ENCODE measurements at places on chromosomes 4 and X.

- no peak for DNase-seq
Measured at GRCh38 chr4:19832411-19832810, 419.3 kb upstream of the SLIT2 start.

DNA sequence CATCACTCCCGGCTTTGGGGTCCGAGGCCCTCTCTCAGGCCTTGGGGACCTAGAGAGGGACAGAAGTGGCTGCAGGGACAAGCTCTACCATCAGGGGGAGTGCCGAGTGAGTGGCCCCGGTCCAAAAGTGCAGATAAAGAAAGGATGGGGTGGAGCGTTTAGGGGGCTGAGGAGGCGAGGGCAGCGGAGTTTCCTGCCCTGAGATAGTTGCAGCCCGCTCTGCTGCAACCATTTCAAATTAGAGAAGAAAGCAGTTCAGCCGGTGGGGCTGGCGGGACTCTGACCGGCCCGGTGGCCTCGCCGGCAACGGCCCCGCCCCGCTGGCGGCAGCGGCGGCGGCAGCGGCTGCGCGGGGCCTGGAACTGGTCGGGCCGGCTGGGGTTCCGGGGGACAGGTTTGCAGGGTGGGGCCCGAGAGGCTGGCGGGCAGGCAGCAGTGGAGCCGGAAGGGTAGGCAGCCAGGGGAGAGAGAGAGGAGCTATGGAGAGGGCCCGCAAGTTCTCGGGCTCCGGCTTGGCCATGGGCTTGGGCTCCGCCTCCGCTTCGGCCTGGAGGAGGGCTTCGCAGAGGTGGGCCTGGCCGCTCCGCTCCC lies 7.6 kb downstream of the DLG3 start:
- DNase-seq = peak; percentile 19

GRCh38 chr4:170423137-170423536 lies 333.4 kb upstream of the AADAT start:
- DNase-seq = peak; percentile 14

DNA sequence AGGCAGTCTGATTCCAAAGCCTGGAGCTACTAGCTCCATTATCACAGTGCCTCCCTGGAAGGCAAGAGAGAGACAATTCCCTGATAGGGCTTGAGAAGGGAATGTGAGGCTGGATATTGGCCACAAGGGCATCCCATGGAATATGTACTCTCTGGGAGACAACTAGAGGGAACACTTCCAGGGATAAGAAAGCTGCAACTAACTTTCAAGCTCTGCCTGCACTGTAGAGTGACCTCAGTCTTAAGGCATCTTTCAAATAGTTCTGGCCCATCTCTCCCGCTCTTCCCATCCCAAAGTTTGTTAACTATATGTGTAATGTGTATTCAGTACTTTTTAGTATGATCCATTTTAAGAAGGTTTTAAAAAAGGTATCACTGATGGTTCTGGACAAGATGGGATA lies 13.1 kb upstream of the RNF212 start:
- no peak for DNase-seq

- DNase-seq = no peak
Measured at GRCh38 chr4:23117826-23118225, 425.1 kb downstream of the GBA3 start.

- no peak for DNase-seq
Measured at GRCh38 chrX:124239911-124240310, 92.5 kb upstream of the TEX13D start.

DNA sequence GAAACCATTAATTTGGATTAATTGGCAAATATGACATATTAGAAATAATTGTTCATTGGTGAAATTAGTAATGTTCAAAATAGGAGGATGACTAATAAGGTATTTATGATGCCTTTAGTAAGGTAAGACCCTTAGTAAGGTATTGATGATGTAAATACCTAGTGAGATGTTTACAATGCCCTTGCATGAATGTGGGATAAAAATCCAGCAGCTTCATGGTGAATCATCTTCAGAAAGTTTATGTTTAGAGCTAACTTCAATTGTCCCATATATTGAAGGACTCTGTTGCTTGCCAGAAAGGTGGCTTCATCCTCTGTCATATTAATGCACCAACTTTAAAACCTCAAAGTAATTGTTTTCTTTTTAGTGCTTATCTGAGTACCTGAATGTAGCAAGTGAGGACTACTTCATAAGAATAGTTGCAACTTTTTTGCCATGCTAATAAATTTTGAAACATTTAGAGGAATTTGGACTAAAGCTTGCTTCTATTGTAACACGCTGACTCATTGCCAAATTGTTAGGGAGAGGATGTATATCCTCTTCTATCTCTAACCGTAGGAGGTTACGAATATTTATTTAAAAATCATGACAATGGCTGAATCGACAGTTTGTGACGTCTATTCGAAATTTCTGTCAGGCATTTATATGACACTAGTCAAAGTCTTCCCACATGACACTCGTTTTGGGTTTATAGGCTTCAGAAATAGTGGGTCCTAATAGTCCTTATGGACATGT lies 174.1 kb upstream of the HS3ST1 start:
- no peak for DNase-seq

DNA sequence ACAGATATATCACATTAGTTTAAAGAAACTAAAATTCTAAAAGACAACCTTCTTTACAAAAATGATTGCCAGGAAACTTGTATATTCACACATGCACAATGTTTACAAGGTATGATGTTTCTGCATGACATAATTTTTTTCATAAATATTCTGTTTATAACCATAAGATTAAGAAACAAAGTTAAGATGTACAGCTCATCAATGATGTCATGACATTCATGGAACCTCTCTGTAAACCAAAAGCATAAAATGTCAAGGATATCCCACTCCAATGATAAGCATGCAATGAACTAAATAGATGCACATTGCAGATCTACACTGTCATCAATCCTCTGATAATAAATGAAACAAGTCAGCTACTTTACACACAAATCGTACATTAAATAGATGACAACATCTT lies 136.0 kb downstream of the MAB21L2 start:
- no peak for DNase-seq

- DNase-seq = no peak
Measured at GRCh38 chr4:138800421-138800820, 215.2 kb upstream of the NOCT start.

DNA sequence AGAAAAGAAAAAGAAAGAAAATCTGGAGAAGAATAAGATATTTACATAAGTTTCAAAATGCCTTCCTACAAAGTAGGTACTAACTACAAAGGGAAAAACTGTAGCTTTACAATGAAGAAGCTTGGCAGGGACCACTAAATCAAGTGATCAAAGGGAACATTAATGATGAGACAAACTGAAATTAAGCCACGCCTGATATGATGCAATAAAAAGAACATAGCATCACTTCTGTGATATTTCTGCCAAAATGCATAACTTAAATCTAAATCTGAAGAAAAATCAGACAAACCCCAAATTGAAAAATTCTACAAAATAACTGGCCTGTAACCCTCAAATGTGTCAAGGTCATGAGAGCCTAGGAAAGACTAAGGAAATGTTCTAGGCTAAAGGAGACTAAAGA lies 8.9 kb upstream of the DCLK2 start:
- no peak for DNase-seq

- no peak for DNase-seq
Measured at GRCh38 chrX:16714504-16714903, 2.0 kb upstream of the CTPS2 start.

- DNase-seq = no peak
Measured at GRCh38 chrX:155956649-155957048, 40.8 kb upstream of the IL9R start.

DNA sequence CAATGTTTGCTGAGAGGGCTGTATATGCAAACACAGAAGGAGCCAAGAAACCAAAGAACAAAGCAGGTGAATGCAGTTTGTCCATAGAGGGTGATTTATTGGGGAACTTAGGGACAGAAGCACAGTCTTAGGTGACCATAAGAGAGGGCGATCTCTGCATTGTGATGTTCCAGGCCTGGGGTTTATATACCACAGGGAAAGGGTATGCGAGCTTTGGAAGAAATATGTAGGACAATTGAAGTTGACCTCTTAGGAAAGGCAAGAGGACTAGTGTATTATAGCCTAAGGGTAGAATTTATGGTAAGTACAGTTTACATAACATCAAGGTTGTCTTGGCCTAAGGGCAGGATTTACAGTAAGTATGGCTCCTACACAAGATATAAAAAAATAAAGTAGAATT lies 27.8 kb downstream of the FAM184B start:
- DNase-seq = no peak

DNA sequence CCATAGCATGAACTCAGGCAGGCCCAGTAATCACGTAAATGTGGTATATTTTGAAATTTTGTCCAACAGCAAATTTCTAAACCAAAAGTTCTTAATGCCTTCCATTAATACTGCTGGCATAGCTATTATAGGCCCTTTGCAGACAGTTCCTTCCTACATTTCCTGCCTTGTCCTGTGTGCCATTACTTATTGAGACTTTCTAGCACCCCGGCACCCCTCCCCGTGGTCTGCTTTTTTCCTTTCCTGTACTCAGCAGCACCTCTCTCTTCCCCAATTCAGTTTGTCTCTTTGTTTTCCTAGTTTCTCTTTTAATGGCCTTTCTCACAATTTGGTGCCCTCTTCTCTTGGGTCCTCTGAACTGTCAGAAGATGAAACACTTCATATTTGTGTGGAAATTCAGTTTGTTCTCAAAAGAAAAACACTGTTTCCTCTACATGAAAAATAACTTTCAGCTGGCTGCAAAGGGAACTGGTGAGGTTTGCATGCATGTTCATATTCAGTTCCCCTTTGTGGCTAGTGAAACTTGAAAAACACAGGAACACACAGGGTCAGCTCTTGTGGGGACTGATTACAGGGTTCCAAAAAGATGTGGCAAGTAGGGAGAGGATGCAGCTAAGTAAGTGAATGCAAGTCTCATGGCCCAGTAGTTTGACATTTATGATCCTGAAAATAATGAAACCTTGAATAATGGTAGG lies 17.1 kb downstream of the GPR34 start:
- no peak for DNase-seq

DNA sequence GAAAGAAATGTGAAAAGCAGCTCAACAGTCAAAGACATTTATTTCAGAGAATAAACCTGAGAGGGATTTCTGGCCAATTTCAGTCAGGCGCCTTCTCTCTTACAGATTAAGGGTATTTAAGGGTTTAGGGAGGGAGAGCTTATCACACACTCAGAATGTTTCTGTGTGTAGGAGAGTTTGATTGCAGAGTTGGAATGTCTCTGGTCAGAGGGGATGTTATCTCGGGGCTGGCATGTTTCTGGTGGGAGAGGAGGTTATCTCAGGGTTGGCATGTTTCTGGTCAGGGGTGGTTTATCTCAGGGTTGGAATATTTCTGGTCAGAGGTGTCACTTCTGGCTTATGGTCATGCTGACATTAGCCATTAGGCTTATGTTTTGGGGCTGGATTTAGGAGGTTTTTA lies 1920.5 kb upstream of the PCDH7 start:
- DNase-seq = no peak

- DNase-seq = no peak
Measured at GRCh38 chr4:108868606-108869227, 105.9 kb upstream of the ETNPPL start.

GRCh38 chr4:106136777-106137331 lies 179.2 kb downstream of the TBCK start:
- no peak for DNase-seq

DNA sequence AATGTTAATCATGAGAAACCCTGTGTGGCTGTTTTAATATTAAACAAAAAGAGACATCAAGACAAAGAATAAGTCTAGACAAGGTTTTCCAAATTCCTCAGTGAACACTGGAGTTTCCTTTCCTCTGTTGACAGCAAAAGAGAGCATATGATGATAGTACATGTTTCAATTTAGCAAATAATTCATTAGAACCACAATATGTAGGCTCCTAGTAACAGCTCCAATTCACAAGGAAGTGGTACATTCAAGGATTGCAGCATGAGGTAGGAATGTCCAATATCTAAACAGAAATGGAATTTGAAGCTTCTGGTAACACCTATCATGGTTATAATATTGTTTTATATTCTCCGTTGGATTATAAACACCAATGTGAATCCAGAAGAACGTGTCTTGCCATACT lies 203.8 kb upstream of the TECRL start:
- no peak for DNase-seq

DNA sequence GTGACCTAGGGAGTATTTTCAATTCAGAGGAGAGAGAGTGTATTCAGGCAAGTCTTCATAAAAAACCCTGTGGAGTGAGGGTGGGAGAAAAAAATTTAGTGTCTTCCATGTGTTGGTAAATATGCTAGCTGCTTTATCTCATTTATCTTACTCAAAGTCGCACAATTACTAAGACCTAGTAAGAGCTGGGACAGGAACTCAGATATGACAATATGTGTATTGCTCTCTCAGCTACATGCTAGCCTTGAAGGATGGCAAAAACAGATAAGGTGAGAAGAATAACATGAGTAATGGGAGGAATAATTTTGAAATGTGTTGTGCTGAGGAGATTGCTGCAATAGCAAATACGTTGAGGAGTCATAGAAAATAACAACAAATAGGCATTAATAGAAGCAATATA lies 458.6 kb downstream of the SH2D1A start:
- no peak for DNase-seq

- no peak for DNase-seq
Measured at GRCh38 chr4:39910064-39910463, 67.6 kb downstream of the PDS5A start.

DNA sequence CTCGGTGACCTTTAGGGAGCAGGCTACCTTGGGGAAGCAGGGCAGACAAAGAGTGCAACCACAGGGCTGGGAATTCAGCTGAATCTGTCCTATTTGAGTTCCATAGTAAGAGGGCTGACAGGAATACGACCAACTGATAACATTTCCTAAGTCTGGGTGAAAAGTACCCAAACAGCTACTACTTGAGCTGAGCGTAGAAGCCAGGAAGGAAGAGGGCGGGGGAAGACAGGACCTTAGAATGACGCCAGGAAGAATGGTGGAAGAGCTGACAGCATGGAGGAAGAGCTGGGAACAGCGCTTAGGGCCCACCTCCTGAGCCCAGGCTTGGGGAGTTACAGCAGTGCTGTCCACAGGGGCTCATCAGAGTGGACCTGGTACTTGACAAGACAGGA lies 14.4 kb downstream of the MECP2 start:
- no peak for DNase-seq

DNA sequence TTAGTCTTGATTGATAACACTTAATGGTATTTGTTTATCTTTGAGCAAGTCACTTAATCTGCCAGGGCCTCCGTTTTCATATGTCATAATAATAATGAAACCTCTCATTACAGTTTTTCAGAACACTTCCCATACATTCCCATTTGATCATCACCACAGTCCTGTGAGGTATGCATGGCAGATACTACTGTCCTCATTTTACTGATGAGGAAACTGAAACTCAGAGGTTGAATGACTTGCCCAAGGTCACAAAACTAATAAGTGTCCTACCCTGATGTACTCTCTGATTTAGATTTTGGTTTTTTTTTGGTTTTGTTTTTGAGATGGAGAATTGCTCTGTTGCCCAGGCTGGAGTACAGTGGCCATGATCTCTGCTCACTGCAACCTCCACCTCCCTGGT lies 25.7 kb downstream of the ZFX start:
- DNase-seq = no peak

- DNase-seq = no peak
Measured at GRCh38 chrX:118526149-118526548, 30.5 kb downstream of the DOCK11 start.
